ENCODE measurements at places on chromosomes 12 and 14.

DNA sequence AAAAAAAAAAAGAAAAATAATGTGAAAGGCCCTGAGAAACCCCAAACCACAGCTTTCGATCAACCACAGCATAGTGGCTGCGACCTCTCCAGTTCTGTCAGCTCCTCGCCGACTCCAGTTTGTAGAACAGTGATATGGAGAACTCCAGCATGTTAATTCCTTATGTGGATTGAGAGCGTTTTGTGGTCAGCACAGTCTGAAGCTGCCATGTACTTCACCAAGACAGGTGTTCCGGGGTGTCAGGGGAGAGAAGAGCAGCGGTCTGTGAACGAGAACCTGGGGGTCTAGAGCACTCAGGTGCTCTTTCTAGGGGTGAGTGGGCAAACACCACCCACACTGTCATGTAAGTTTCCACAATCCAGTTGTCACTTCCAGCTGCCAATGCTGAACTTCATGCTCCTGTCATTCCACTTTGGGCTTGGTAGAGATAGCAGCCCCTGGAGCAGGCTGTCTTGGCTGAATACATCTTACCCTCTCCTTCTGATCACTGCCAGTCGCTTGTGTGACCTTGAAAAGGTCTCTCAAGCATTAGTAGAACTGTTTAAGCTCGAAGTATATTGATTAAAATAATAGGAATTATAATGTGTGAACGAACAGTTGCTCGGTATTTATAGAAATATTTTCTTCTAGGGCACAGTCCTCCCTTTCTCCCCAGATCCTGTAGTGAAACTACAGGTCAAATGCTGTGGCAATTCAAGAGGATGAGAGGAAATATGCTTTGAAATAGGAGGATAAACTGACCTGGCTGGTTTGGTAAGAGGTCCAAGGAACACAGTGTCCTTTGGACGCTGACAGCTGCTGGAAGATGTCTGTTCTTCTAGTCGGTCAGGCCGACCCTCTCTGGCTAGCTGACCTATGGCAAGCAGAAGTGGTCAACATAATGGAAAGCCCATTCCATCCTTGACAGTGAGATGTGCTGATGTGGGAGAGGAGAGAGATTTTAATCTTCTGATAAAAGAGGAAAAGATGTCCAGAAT lies 15.7 kb upstream of the MAX start:
- no peak for DNase-seq

DNA sequence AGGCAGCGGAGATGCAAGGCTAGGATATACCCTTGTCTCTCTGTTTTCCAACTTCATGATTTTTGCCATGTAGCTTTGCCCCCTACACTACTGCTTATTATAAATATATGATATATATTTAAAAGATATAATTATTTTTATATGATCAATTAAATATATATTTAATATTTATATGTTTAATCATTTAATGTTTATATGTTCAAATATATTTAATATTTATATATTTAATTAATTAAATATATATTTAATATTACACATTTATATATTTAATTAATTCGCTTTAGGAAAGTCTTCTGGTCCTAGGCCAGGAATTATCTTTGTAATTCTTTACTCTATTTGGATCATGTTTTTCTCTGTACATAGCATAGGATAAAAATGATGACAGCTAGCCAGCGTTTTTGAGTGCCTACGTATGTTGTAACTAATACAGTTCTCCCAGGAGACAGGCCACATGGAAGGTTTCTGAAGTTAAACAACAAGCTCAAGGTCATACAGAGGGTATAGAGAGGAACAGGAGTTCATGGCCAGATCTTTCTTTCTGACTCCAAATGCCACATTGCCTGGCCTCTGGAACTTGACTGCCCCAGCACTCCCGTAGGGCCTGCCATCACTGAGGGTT lies 192.5 kb downstream of the KCNA5 start:
- DNase-seq: no peak

- no peak for DNase-seq
Observed at GRCh38 chr12:52884526-52885293, 20.2 kb downstream of the KRT8 start.

GRCh38 chr14:63282997-63283883 lies 35.5 kb downstream of the GPHB5 start:
- DNase-seq: no peak

- DNase-seq: no peak
Observed at GRCh38 chr14:49982082-49982481, 89.2 kb downstream of the ARF6 start.

DNA sequence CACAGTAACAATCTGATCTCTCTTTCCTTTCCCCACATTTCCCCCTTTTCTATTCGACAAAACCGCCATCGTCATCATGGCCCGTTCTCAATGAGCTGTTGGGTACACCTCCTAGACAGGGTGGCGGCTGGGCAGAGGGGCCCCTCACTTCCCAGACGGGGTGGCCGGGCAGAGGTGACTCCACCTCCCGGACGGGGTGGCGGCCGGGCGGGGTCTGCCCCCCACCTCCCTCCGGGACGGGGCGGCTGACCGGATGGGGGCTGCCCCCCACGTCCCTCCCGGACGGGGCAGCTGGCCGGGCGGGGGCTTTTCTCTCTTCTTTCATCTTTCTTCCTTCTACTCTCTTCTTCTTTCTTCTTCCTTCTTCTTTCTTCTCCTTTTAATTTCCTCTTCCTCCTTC lies 1.3 kb upstream of the NUBPL start:
- no peak for DNase-seq

DNA sequence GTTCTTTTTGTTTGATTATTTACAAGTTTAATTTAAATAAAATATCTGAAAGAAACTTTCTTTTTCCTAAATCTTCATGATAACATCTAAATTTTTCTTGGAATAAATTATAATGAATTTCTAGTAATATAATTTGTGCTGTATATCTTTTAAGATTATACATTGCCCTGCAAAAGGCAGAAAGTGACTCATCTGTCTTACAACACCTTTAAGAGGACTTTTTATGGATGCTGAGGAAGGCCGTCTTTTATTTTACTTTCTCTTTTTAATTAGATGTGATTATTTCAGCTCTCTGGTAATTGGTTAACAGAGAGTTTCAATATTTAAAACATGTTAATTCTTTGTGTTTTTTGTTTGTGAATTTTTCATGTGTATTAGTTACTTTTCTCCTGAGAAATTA lies 598.4 kb downstream of the RPL10L start:
- DNase-seq: no peak

DNA sequence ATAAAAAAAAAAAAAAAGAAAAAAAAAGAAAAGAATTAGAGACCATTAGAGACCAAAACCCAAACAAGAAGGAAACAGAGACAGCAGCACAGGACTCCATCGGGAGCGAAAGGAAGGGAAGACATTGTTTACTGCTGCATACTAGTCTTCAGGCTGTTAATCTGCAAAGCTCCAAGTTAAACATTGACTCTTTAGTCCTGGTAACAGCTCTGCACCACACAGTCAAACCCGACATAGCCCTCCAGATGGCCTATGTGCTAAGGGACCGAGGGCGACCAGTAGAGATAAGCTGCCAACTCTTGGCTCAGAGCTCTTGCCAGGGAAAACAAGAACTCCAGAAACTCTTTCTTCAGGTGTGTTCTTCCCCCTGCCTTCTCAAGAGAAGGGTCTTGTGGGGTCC lies 7.8 kb downstream of the P2RX4 start:
- DNase-seq: no peak

DNA sequence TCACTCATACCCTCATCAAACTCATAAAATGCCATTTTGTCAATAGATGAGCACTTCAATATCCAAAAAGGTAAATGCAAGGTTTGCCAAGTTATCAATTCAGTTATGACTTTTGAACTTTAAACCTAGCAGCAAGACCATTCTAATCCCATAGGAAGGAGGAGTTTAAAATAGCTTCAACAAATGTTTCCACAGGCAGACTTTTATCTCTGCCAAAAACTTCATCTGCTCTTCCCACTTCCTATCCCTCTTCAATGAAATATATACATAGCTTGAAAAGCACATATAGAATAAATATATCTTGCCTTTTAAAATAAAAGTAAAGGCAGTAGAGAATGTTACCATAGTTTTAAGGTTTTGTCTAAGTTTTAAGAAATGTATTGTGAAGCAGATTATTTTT lies 1749.1 kb upstream of the SEL1L start:
- no peak for DNase-seq

GRCh38 chr14:35140718-35141581 lies 18.6 kb downstream of the PRORP start:
- no peak for DNase-seq

GRCh38 chr12:22576473-22576872 lies 32.1 kb upstream of the C2CD5 start:
- no peak for DNase-seq

- DNase-seq: no peak
Observed at GRCh38 chr12:115891556-115892164, 385.8 kb downstream of the MED13L start.

- DNase-seq: no peak
Observed at GRCh38 chr12:12691549-12691948, 4.4 kb downstream of the GPR19 start.

GRCh38 chr12:67002720-67003119 lies 266.4 kb upstream of the CAND1 start:
- no peak for DNase-seq

DNA sequence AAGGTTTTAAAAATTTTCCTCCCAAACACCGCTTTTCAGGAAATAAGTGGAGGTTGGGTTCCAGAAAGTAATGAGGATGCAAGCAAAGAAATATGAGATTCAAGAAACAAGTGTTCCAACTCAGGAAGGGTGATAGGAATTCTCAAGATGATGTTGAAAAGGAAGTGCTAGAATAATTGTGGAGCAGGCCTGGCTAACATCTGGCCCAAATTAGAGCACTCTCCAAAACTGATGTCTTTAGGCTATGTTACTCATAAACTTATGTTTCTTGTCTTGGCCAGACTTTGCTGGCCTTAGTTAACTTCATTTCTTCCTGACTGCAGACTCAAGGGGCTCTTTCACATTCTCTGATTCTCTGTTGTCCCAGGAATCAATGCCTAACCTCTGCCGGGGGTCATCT lies 116.3 kb downstream of the TMTC3 start:
- DNase-seq: no peak

GRCh38 chr14:42047421-42048055 lies 440.9 kb downstream of the LRFN5 start:
- DNase-seq: no peak

- no peak for DNase-seq
Observed at GRCh38 chr12:131332224-131332623, 378.5 kb downstream of the ADGRD1 start.

DNA sequence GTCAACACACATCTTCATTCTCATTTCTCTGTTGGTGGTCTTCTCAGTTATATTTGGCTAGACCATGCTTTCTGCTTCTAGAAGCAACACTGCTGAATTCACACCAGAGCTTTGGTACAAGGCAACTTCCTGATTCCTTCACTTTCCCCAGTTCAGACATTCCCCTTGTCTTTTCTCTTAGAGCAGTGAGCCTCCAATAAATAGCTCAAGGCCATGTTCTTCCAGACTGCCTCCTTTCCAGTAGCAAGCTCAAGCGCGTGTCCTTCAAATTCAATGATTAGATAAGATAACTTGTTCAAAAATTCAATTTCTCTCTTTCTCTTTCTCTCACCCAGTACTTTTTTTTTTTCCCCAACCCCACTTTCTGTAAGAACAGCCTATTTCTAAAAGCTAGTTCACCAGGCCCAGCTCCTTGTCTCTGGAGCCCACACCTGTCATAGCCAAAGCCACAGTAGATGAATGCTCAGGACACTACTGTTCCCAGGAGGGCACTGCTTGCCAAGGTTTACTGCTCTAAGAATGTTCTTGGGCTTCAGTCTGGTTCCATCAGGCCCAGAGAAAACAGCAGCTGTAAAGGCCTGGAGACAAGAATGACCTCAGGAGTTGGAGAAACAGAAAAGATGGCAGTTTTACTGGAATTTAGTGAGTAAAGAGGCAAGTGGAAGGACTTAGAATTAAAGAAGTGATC lies 17.7 kb downstream of the TBK1 start:
- DNase-seq: no peak

- no peak for DNase-seq
Observed at GRCh38 chr12:90794212-90794611, 160.8 kb downstream of the CCER1 start.

GRCh38 chr14:104975481-104976197 lies 2.5 kb downstream of the AHNAK2 start:
- no peak for DNase-seq

DNA sequence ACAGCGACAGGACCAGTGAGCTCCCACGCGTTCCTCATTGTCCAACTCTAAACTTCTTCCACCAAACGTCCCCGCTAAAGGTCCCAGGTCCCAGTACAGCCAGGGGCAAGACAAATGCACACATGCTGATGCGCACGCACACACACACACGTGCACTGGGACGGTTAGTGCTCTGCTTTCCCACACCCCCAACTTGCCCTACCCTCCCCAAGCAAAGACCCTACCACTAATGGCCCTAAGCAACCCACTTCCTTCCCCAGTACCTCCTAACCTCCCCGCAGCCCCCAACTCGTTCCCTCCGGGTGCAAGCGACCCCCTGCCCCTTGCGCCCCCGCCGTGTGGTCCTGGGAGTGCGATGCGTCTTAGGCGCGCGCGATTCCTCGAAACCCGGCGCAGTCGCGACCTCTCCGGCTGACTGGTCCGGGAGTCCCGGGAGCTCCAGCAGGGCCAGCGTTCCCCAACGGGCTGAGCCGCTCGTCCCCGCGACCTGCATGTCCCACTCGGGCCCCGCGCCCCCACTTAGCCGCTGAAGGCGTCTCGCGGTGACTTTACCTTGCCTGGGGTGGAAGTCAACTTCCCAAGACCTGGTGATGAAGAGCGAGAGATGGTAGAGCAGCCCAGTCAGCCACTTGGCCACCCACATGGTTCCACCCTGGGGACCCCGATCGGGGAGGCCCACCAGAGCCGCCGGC lies 578 bp downstream of the ADAMTS20 start:
- no peak for DNase-seq

DNA sequence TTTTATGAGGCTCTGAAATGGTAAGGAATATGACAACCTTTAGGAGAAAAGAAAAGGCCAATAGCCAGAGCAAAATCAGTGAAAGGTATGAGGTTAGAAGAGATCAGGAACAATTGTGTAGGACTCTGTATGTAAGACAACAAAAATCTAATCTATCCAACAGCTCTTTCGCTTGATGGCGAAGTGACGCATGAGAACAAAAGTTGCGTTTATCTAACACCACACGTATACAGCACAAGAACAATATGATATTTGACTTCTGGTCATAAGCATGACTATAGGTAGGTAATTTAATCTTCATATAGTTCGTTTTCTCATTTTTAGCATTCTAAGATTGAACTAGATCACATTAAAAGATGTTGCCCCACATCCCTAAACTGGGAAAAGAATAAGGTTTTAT lies 1.5 kb downstream of the CLECL1 start:
- no peak for DNase-seq

- DNase-seq: no peak
Observed at GRCh38 chr14:20167091-20167490, 23.6 kb upstream of the OR11G2 start.

DNA sequence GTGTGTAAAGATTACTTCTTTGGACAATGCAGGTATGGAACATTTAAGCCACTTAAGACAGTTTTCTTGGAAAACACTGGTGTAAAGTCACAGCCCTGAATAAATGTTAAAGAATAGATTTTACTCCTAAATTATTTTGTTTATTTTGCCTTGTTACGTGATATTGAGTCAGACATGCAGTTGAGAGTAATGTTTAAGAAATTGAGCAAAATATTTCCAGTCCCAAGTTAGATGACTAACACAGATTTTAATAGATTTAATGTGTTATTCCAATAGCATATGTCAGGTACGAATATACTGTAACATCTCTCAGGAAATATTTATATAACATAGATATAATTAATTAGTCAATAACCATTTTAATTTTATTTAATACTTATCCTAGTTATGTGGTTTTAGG lies 1361.7 kb downstream of the FSCB start:
- no peak for DNase-seq

GRCh38 chr12:19904819-19905218 lies 463.5 kb upstream of the PDE3A start:
- DNase-seq: no peak

GRCh38 chr12:123513805-123514204 lies 19.7 kb downstream of the RILPL1 start:
- DNase-seq: no peak

All from NCI-H1436 treated with DMSO at 0.1 percent for 48 hours (cell line).